ENCODE measurements at places on chromosomes 5 and 9.
A peak's percentile ranks its signal among the peaks of the same experiment; 100 is the strongest.

DNA sequence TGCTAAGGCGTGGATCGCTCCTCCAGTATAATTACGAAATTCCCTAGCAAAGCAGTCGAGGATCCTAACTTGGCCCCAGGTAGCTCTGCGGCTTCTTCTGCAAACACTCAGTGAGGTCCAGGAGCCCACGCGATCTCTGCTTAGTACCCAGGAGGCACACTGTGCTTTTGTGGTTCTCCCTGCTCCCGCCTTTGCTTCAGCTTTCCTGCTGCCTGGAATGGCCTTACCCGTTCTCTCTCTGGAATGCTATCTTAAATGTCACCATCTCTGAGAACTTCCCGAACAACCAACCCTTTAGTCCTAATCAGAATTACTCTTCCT, 639 bp downstream of the INVS start:
- DNase-seq: peak; percentile 33

DNA sequence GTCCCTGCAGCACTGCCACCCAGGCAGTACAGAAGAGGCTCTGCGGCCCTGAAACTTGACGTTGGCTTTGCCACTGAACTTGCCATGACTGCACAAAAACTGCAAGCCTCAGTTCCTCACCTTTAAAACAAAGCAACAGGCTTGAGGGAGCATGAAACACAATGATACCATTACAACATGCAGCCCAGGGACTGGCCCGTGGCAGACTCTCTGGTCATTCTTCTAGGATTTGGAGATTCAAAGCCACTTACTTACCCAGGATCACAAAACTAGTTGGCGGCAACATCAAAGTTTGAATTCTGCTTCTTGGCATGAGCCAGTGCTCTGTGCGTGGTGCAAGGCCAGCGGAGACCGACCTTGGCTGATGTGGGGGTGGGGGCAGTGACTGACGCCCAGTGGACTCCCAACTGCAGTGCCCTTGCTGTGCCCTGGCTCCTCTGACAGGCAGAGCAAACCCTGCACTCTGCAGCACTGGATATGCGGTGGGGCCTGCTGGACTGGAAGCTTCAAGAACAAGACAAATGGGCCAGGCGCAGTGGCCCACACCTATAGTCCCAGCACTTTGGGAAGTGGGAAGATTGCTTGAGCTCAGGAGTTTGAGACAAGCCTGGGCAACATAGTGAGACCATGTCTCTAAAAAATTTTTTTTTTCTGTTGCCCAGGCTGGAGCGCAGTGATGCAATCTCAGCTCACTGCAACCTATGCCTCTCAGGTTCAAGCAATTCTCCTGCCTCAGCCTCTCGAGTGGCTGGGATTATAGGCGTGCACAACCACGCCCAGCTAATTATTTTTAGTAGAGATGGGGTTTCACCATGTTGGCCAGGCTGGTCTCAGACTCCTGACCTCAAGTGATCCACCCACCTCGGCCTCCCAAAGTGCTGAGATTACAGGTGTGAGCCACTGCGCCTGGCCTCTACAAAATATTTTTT, 18.9 kb downstream of the SQSTM1 start:
- DNase-seq: no peak

DNA sequence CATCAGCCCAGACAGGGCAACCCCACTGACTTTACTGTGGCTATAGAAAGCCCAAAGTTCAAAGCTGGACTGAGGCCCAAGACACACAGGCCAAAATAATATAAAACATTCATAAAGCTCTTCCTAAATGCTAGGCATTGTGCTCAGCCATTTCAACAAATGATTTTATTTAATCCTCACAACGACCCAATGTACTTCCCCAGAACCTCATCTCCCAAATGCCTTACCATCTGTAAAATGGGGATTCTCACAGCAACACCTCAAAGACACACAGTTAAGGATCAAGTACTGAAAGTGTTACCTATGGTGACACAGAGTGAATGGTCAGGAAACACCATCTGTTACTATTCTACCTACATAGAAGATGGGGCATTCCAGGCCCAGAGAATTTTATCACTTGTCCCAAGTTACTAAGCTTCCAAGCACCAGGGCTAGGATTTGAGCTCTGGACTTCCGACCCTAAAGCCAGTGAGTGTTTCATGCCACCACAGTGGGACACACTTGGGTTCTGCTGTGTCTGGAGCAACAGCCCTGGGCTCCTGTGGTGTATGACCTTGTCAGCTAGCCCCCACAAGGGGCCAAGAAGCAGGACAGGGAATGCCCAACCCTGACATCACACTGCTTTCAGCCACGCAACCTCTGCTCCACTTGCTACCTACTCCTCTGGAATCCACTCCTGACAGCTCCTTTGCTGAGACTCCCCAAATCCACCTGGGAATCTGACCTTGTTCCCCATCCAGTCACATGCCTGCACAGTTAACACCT, 15.1 kb downstream of the SHB start:
- DNase-seq: no peak

DNA sequence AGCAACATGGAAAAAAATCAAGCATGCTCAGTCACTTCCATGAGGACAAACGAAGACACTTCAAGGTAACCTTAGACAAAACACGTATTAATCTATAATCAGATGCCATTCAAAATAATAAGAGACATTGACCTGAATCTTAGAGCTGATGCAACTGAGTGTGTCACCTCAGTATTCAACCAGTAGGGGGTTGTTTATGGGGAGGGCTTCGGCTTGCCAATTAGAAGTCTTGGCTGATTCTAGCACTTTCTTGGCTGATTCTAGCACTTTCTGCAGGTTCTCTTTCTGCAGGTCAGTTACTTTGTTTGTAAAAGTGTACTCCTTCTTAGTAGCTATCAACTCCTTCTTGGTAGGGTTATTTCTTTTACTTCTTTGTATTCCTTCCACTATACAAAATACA, 317.6 kb downstream of the ENC1 start:
- DNase-seq: no peak

DNA sequence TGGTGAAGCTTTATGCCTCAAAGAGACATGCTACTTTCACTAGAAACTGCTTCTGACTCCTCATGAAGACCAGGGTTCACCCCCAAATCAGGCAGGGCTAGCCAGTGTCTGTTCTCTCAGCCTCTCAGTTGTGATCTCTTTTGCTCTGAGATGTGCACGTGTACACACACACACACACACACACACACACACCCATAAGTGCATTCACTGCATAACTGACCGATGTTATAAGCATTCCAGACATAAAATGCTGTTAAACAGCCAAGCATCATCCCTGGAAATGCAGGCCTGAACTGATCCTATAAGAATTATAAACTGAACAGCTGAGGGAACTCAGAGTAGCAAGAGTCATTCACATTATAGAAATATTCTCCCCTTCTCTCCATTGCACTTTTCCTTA, 85.0 kb downstream of the FSTL4 start:
- no peak for DNase-seq

DNA sequence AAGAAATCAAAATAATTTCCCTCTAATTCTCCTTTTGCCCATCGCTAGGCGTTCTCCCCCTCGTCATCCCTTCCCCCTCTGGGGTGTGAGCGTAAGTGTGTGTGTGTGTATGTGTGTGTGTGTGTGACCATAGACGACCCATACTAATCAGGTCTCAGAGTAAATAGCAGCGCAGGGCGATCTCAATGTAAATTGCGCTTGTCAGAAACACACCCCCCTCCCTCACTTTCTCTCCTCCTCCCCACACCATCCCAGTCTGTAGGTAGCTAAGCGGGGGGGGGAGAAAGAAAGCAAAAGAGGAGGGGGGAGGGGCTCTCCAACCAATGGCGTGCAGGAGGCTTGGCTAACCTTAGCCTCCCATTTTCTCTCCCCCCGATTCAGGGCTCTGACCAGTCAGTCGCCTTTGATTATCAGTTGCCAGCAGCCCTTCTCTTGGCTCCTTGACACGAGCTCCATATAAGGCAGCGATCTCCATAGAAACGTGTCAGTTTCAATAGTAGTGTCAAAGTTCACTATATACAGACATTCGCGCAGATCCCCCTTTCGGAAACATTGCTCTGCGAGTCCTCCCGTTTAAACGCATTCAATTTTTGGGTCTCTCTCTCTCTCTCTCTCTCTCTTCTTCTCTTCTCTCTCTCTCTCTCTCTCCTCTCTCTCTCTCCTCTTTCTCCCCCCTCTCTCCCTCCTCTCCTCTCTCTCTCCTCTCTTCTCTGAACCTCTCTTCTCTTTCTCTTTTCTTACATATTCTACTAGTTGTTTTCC, at the start of gene NR2F1:
NR2F1 (plus strand) TSS at position 546 of the 762 bp plus-strand sequence. CDS start 1,802 bp downstream, outside the sequence.
- peak; percentile 90 for DNase-seq

GRCh38 chr5:41707853-41708603, 162.2 kb downstream of the OXCT1 start:
- peak; percentile 54 for DNase-seq

GRCh38 chr5:74617202-74617601, 23.3 kb downstream of the ENC1 start:
- no peak for DNase-seq

GRCh38 chr5:139668064-139668880, 20.1 kb downstream of the CXXC5 start:
- no peak for DNase-seq

GRCh38 chr5:98977723-98978122, 48.9 kb upstream of the CHD1 start:
- peak; percentile 3 for DNase-seq

- no peak for DNase-seq
Observed at GRCh38 chr9:97397220-97397619, 14.7 kb upstream of the TDRD7 start.

DNA sequence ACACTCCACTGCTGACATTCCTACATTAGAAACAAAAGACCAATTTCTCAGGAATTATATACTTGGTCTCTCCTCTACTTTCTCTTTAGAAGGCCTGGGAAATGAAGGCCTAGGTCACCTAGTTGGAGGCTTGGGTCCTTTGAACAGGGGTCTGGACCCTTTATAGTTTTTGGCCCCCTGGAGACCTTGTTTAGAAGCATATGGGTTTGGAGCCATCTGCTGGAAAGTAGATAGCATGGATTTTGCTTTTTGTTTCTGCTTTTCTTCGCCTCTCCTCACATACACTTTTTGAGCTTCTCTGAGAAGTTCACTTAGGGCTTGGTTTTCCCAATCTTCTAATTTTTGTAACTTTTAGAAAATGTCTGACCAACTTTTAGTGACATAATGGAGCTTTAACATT, 67.1 kb upstream of the CDK20 start:
- no peak for DNase-seq

DNA sequence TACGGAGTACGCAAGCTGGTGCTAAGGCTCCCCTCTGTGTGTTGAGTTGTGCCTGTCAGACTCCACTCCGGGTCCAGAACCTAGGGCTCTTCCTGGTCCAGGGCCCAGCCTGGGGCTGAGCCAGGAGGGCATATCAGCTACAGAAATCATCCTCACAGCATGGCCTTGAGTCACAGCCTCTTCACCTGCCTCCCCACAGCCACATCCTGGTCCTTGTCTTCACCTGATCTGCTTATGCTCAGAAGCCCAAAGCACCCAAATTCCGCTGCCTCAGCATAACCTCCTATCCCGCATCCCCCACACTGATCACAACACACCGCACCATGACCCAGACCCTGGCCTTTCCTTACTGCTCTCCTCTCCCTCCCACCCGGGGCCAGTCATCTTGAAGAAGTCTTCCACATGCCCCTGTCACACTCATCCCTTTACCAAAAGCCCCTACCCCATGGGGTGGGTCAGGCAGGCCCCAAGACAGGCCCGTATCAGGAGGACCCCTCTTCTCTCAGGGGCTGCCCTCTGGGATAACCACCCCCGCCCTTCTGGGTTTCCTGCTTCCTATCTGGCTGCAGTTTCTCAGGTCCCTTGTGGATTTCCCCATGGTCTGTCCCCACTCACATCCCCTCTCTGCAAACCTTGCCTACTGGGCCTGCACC, 1.3 kb upstream of the IL3 start:
- DNase-seq: no peak

- no peak for DNase-seq
Observed at GRCh38 chr9:15047028-15047551, 136.9 kb upstream of the FREM1 start.

DNA sequence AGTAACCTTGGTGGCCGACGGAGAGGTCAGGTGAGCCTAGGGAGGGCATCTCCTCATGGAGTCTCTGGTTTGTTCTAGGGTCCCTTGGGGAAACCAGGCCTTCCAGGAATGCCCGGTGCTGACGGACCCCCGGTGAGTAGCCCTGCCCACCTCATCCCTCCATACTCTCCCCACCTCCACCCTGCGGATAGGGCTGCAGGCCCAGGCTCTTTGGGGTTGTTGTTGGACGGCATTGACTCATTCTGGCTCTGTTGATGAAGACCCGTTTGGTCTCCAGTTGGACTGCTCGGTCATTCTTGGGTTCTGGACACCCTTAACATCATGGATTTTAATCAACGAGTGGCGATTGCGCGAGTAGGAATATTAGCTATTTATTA, 112.3 kb upstream of the FCN2 start:
- no peak for DNase-seq

DNA sequence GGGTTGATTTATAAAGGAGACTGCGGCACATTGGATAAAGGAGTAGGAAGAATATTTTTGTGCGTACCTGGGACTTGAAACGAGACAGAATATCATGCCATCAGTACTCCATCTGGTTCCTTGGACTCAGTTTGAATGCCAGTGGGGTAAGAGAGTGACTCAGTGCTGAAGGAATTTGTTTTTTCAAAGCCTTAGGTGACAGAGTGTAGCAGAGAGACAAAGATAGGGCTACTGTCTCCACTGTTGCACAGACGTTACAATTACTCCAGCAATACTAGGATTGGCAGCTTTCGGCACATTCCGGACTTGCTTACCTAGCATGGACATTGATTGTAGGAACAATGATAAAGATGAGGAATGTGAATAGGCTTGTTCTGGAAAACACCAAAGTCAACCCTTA, 250.7 kb downstream of the KCTD16 start:
- DNase-seq: no peak

DNA sequence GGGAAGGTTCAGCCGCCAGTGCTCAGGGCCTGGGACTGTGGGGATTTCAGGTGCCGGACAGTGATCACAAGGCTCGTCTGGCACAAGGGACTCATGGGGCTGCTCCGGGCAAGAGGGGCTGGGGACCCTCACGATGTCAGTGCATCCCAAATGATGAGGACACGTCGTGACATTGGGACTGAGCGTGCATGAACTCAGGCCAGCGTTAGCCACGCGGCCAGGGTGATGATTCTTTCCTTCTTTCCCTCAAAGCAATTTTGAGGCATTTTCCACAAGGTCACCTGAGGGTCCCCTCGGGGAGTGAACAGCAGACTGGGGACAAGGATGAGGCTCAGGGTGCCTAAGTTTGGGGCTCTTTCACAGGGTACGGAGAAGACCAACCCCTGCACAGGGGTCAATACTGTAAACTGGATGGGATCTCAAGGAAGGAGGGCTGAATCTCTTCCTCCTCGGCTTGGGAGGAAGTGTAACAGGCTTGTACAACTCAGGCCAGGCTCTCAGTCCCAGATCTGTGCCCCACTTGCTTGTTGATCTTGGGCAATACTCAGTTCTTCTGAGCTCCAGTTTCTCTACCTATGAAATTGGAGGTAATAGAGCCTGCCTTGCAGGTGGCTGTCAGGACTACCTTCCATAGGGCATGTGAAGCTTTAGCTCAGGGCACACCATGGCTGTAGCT, 78.5 kb downstream of the PRRT1B start:
- no peak for DNase-seq

DNA sequence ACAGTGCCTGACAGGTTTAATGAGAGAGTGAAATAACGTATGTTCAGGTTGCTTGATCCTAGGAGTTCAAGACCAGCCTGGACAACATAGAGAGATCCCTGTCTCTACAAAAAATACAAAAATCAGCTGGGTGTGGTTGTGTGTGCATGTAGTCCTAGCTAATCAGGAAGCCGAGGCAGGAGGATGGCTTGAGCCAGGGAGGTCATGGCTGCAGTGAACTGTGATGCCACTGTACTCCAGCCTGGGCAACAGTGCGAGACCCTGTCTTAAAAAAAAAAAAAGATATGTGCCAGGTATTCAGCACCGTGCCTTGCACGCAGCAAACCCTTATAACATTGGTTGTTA, 38.8 kb upstream of the SPRY4 start:
- no peak for DNase-seq

GRCh38 chr5:173925449-173926071, 37.4 kb downstream of the CPEB4 start:
- no peak for DNase-seq
